ENCODE measurements at places on chromosomes 7 and 10.

- DNase-seq, result no peak
Measured at GRCh38 chr10:92714152-92714845, 24.5 kb downstream of the HHEX start.

- DNase-seq, result no peak
Measured at GRCh38 chr10:12873172-12873571, 128.3 kb downstream of the CCDC3 start.

DNA sequence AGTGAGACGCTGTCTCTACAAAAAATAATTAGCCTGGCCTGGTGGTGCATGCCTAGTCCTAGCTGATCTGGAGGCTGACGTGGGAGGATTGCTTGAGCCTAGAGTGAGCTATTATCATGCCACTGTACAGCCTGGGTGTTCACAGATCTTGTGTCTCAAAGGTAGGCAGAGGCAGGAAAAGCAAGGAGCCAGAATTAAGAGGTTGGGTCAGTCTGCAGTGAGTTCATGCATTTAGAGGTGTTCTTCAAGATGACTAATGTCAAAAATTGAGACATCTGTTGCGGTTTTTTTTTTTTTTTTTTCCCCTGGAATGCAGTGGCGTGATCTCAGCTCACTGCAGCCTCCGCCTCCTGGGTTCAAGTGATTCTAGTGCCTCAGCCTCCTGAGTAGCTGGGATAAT, 5.4 kb downstream of the PPIA start:
- no peak for DNase-seq

GRCh38 chr7:135924302-135924701, 52.9 kb downstream of the MTPN start:
- DNase-seq, result no peak

DNA sequence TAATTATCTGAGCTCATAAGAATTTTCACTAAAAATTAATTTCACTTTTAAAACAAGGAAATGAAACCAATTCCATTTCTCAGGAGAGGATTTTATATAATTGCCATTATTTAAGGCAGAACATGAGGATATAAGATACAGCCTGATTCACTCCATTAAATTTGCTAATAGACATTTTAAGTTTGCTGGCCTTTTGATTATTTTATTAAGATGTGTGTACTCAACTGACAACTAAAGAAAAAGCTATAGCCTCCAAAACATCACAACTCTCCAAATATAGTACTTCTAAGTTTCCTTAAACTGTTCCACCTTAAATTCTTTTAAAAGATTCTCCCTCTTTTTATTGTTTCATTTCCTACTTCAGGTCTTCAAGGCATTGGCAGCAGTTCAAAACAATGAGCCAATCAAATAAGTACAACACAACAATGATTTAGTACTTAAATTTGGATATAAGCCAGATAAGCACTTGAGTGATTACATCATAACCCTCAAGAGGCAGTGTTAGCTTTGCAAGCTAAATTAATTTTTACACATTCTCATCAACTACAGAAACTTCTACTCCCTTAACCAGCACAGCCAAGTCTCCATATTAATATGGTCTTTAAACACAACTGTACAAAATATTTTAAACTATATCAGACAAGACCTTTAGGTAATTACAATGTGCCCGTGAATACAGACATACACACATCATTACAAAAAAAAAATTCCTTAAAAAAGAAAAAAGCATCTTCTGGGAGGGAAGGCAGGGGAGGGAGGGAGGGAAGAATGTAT, 121.8 kb downstream of the KMT2C start:
- DNase-seq, result peak; percentile 43

- DNase-seq, result no peak
Measured at GRCh38 chr7:37974711-37975110, 54.3 kb downstream of the EPDR1 start.

GRCh38 chr7:85890244-85890811, 703.5 kb upstream of the SEMA3D start:
- DNase-seq, result peak; percentile 40

DNA sequence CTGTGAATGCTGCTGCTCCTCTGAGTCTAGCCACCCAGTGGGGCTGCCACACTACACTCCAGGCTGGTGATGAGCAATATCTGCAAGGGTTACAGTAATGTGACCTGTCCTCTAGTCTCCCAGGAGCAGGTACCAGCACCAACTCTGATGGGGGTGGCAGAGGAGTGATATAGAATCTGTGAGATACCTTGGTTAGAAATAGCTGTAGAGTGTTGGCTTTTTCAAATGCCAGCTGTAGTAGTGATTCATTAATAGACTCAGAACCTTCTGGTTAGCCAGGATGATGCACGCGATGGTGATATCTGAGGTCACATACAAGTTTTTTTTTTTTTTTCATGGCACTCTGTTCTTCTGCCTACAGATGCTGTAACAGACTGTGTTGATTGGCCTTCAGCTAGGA, 757.1 kb downstream of the INHBA start:
- DNase-seq, result no peak

DNA sequence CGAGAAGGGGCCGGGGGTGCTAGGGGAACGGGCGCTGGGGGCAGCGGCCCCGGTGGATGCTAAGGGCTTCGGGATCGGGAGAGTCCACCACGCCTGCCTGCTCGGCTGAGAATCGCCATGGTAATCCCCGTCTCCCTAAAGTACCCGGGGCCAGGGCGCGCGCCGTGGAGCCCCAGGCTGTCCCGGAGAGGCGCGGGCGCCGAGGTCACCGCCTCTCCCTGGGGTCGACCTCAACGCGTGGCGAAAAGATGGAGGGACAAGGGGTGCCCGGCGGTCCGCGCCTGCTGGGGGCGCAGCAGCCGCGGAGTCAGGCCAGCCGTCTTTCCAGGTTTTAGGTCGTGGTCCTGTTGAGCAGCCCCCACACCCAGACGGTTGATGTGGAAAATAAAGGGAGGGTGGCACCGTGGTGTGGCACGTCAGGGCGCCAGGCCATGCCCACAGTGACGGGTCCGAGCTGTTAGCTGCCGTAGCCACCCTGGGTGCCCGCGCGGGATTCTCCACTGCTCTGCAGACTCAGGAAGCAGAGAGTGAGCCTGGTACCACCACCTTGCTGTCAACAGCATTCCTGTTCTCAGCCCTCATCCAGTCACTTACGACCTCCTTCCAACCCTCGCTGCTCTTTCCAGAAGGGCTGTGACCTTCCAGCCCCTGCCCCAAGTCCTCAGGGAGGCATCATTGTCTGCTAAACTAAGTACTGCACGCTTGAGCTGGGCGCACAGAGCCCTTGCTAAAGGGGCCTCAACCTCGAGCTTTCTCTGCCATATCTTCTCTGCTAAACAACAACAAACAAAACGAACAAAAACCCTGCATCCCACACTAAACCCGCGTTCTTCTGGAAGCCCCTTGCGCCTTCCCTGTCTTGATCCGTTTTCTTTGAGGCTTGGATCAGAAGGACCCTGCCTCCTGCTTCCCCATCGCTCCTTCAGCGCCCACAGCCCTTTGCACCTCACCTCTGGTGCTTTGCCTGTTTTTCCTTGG, 666 bp downstream of the SMKR1 start:
- no peak for DNase-seq

DNA sequence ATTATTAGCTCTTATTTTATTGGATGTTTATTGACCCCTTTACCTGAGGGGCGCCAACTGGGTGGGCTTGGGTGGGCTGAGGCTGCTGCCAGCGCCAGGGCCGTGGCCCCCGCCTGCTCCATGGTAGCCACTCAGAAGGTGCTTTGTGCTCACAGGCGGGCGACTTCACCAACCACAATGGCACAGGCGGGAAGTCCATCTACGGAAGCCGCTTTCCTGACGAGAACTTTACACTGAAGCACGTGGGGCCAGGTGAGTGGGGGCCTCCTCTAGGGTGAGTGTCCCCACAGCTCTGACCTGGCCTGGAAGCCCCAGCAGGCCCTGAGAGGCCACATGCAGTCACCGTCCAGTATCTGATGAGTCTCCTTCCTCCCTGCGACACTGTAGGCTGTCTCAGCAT, 4.1 kb downstream of the PPIF start:
- DNase-seq, result no peak

- DNase-seq, result peak; percentile 94
Measured at GRCh38 chr10:63547628-63548360, 26.6 kb downstream of the REEP3 start.

- peak; percentile 47 for DNase-seq
Measured at GRCh38 chr7:80453699-80454340, 58.0 kb downstream of the GNAT3 start.

Measured in NCI-H1694 treated with DMSO at 0.1 percent for 48 hours (cell line).